Right forelimb (tissue), 1 donor: ENCODE measurements at places on chromosomes 5 and 9.

DNA sequence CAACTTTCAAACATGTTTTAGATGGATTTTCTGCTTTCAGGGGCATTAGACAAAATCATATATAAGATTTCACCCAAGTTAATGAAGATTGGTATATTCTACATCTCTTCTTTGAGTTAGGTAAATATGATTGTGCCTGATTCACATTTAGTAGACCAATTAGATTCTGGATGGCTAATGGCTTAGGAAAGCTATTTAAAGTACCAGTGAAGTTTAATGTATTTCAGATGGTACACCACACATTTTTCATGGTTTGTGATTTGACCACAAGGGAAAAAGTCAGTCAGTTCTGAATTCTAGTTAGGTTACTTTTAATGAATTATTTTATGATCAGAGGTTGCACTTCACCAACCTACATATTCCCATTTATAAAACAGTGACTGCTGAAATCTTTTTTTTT is 409.7 kb downstream of the ADGRV1 start:
- no peak for DNase-seq

GRCh38 chr5:95668216-95668615 is 14.6 kb downstream of the SPATA9 start:
- DNase-seq, result no peak

DNA sequence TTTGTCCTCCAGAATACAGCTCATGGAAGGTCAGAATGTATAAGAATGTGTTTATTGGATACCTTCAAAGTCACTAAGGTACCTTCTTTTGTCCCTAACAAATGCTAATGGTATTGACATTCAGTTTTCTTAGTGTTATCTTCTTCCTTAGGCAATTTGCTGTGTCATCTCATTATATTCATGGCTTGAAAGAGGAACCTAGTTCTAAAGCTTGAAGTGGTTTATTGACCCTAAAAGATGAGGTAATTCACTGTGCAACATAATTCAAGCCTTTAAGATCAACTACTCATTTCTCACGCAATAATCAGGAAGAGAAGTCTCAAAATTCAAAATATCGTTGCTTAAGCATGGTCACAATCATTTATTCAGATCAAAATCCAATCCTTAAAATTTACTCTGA is 342.7 kb upstream of the RIOK2 start:
- DNase-seq, result no peak

DNA sequence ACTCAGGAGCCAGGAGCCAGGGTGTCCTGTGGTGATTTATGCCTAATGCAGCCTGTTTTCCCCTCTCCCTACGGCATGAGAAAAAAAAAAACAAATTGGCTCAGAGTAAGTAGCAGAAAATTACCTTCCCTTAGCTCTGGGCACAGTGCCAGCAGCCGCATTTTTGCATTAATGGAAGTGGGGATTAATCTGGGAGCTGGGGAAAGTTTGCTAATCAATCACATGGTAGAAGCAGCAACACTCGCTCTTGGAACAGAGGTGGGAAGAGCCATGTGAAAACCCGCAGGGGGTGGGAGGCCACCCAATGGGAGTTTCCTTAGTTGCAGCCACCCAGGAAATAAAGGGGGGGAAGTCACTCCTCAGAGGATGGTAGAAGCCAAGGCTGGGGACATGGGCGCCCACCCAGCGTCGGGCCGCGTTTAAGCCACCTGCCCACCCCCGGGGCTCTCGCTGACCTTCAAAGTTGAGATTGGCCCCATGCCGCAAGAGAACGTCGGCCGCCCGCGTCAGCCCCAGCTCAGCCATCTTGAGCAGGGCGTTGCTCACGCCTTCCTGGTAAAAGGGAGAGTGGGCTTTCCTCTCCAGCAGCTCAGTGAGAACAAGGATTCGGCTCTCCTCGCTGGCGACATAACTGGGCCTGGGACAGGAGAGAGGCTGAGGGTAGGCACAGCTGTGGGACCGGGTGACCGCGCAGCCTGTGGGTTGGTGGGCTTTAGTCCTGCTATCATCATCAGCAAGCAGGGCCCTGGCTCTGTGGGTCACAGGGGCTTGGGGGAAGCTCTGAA is 1.7 kb downstream of the ASB6 start:
- no peak for DNase-seq

DNA sequence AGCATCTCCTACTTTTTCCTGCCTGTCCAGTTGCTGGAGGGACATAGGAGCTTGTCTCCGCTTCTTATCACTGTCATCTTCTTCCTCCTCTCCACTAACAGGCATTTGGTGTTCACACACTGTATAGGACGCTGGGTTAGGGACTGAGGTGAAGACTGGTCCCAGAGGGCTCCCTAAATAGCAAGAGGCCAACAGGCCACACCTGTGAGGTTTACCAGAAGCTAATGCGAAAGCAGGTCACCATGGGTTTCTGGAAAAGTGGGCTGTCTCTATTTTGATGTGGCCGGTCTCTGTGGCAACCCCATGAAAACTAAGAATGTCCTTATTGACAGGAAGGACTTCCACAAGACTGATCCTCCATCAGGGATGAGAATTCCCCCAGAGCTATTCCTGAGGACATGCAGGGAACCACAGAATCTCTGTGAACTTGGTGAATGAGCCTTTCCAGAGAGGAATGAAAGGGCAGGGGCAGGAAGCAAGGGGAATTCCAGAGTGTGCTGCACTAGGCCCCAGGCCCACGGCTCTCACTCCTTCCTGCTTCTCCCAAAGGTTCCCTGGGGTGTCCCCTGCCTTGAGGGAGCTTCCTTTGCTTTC is 61.7 kb downstream of the DAP start:
- DNase-seq, result no peak

DNA sequence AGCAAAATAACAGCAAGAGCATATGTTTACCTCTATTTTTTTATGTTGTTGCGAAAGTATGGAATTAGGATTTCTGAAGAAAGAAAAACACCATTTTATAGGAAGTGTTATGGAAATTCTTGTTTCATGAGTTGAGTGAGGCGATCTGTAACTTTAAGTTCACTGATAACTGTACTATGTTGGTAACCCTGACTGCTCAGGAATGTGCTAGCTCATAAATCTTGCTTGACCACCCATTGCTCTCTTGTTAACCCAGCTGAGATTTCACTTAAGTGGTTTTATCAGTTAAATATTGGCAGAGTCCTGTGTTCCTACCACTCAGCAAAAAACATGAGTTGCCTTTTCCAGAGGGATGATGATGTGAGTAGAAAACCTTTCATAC is 91.1 kb upstream of the STARD4 start:
- DNase-seq, result no peak

GRCh38 chr9:120876842-120877240 is at the start of gene PHF19:
Gene PHF19 (minus strand): TSS chr9:120877188. CDS start chr9:120874741, 2,447 bp downstream.
- DNase-seq, result no peak

- DNase-seq, result no peak
Measured at GRCh38 chr5:115586525-115587146, 15.6 kb downstream of the TICAM2 start.

- no peak for DNase-seq
Measured at GRCh38 chr9:123026425-123026824, 7.0 kb upstream of the GPR21 start.

DNA sequence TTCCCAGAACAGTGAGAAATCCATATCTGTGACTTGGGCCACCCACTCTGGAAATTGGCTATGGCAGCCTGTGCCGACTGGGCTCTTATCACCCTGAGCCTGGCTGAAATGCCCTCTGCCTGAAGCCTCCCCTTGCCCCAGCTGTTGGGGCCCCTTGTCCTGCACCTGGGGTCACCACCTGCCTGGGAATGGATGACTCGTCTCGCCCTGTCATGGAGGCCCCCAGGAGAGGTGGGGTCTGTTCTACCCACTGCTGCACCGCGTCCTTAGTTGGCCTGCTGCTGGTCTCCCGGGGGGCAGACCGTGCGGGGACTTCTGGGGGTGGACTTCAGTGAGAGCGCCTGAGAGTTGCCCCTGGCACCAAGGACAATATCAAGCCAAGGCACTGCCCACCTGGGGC is 46.6 kb upstream of the COL5A1 start:
- peak; percentile 27 for DNase-seq

GRCh38 chr9:121927081-121927480 is 166.0 kb downstream of the TTLL11 start:
- no peak for DNase-seq

- no peak for DNase-seq
Measured at GRCh38 chr9:68762570-68762969, 57.5 kb downstream of the PIP5K1B start.

DNA sequence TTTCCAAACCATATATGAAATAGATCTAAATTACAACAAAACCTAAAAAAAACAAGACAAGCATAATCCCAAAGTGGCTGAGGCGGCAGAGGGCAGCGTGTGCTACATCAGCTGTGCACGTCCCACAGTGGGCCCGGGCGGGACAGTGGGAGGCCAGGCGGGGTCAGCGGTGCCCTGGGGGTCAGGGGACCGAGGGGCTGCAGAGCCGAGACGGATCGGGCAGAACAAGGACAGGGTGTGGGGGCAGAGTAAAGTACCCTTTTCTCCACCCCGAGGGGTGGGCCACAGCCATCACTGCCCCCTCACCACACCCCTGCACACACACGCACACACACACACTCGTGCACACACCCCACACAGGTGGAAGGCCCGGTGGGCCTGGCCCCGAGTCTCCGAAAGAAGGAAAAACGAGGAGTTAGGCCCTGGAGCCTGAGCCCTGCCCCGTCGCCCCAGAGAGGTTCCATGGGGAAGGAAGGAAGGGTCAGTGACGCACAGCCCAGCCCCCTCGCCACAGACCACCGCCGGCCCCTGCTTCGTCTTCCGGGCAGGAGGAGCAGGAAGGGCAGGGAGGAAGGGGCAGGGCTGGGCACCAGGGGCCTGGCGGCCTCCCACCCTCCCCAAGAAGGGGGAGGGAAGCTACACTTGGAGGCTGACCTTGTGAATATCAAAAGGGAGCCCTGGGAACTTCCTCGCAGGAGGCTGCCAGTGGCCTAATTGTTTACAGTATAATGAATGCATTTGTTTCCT is 49.6 kb upstream of the UBAC1 start:
- no peak for DNase-seq

GRCh38 chr5:93717162-93717561 is 24.2 kb downstream of the POU5F2 start:
- no peak for DNase-seq

DNA sequence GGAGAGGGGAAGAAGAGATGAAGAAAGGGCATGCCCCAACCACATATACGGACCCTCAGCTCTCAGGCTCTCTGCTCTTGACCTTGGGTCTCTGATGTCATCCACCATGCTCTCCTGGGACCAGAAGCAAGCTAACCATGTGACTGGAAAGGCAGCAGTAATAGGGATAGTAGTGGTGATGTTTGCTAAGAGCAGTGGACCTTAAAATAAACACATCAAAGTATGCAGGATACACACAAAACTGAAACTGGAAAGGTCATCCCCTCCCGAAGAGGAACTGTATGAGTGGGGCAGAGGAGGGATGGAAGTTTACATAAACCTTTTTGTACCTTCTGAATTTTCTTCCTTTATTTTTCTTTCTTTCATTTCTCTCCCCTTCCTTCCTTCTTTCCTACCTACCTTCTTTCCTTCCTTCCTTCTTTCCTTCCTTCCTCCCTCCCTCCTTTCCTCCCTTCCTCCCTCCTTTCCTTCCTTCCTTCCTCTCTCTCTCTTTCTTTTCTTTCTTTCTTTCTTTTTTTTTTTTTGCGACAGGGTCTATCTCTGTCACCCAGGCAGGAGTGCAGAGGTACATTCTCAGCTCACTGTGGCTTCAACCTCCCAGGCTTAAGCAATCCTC is 8.1 kb upstream of the PTPN3 start:
- no peak for DNase-seq

GRCh38 chr9:89364666-89365531 is 46.6 kb downstream of the SECISBP2 start:
- no peak for DNase-seq

DNA sequence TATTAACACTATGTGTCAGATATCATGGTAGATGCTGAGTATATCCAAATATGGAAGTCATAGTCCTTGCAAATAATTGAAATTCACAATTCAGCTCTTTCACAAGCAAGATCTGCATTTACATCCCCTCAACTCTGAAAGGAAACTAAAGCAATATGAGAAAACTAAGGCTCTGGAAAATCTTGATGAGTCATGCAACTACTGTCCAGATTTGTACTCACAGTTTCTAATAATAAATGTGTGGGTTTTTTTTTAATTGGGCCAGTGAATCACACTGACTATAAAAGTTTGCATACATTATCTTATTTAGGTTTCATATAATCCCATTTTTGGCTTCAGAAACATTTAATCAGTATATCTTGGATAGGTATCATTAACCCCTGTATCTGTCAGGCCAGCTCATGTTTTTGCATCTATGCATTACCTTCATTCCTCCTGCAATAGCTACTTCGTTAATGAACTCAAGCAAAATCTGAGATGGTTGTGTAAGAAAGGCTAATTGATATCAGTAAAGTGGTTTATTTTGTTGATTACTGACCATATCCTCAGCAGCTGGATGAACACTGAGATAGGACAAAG is 58.7 kb upstream of the PRR16 start:
- no peak for DNase-seq

GRCh38 chr5:19739671-19740070 is 248.3 kb downstream of the CDH18 start:
- DNase-seq, result no peak

- DNase-seq, result peak; percentile 60
Measured at GRCh38 chr5:153974131-153974812, 64.4 kb downstream of the FAM114A2 start.

- DNase-seq, result no peak
Measured at GRCh38 chr9:122158202-122158601, 1.4 kb downstream of the NDUFA8 start.

DNA sequence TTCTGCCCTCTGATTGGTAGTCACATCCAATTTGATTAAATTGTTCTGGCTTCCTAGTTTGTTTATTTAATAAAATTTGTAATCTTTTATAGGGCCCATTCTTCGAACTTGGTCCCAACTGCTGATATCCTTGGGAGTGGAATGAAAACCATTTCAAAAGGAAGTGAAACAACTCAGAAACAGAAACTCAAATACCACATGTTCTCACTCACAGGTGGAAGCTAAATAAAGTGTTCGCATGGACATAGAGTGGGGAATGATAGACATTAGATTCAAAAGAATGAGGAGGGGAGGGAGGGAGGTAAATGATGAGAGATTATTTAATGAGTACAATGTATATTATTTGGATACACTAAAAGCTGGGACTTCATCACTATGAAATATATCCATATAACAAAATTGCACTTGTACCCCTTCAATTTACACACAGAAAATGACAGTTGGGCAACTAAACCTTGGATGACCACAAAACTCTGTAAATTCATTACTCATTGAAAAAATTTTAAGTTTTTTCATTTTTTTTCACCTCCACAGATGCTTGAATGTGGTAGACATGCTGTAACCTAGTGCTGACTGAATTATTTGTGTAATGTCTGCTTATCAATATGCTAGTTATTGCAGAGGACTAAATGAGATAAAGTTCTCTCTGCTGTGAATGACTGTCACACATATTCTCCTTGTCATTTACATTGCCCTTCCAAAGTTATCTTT is 16.0 kb downstream of the ATP10B start:
- no peak for DNase-seq

DNA sequence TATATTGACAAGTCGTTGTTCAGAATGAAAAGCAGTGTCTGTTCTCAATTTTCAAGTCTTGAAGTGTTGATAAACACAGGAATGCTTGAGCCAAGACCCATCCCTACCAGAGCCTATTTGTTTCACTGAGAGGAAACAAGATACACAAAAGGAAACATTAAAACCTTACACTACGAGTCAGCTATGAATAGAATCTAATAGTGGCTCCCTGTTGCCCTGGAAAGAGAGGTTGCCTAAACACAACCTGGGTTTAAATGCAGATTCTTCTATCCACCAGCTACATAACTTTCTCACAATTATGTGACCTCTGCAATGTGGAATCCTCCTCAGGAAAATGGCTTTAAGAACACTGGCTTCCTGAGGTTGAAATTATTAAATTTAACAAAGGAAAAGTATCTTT is 29.1 kb upstream of the BNC2 start:
- DNase-seq, result no peak
